ENCODE measurements at places on chromosomes 13 and 19. TPM values are rescaled to one million over a fixed set of nuclear protein-coding genes. Genes with fewer than 3 reads are reported as not detected.

Gene BCL2L12
- total RNA-seq, result 10.9 TPM

GRCh38 chr13:69567514-69567913, 540.1 kb upstream of the ATXN8OS start:
- no peak for DNase-seq

Gene DOCK9
- total RNA-seq, result 143 TPM

Gene TPTE2
- not detected for total RNA-seq

Gene FAM216B
- total RNA-seq, result not detected

- DNase-seq, result no peak
These were observed 73.6 kb downstream of the COG3 start for GRCh38 chr13:45538382-45538781.
